ENCODE measurements at places on chromosomes 13 and 19.

- no peak for DNase-seq
Observed at GRCh38 chr19:17909003-17909732, 23.6 kb upstream of the CCDC124 start.

DNA sequence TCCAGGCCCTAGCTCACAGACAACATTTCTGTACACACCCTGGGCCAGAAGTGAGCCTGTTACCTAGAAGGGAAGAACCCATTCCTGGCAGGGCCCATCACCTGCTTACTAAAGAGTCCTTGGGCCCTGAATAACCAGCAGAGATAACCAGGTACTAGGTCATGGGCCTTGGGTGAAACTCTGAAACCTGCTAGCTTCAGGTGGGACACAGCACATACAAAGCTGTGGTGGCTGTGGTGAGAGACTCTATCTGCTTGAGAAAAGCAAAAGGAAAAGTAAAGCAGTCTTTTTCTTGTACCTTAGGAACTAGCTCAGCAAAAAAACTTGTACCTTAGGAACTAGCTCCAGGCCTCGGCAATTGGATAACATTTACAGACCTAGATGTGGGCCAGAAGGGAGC, 1895.9 kb upstream of the PCDH20 start:
- DNase-seq, result no peak

- DNase-seq, result no peak
Observed at GRCh38 chr19:47853003-47853402, 6.0 kb upstream of the TPRX2 start.

- DNase-seq, result no peak
Observed at GRCh38 chr19:19591133-19591825, 27.2 kb downstream of the PBX4 start.

- no peak for DNase-seq
Observed at GRCh38 chr19:34171539-34171876, 796 bp upstream of the LSM14A start.

- peak; percentile 30 for DNase-seq
Observed at GRCh38 chr13:36919171-36919832, 736 bp downstream of the SMAD9 start.

DNA sequence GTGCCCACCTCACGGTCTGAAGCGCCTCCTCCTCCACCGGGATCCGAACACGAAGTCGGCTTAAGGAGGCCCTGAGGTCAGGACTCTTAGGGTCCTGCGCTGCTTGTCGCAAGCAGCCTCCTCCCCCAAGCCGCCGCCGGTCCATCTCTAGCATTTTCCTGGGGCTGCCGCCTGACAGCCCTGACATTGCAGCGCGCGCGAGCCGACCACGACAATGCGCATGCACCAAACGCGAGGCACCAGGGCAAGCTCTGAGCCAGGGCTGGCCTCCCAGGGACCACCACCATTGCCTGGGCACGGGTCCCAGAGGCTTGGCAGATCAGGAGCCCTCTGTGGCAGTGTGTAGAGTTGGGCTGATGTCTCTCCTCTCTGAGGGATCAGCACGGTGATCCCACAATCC, 63.8 kb upstream of the ZNF420 start:
- DNase-seq, result no peak

- DNase-seq, result no peak
Observed at GRCh38 chr19:52689843-52690368, 44.9 kb downstream of the ZNF611 start.

DNA sequence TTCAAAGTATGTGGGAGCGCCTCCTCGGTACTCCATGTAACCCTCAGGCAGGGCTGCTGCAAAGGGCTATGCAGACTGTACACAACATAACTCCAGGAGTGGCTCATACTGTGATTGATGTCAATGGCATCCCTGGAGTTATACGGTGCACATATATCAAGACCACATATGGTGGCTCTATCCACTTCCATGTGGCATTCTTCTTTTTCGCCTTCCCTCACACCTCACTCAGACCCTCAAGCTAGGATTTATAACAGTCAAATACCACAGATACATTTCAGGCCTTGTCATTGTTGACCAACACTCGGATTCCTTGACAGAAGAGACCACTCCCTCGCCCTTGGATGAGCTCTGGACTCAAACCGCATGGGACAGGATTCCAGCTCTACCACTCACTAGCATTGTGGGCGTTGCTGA, 11.3 kb upstream of the UBL3 start:
- DNase-seq, result no peak

DNA sequence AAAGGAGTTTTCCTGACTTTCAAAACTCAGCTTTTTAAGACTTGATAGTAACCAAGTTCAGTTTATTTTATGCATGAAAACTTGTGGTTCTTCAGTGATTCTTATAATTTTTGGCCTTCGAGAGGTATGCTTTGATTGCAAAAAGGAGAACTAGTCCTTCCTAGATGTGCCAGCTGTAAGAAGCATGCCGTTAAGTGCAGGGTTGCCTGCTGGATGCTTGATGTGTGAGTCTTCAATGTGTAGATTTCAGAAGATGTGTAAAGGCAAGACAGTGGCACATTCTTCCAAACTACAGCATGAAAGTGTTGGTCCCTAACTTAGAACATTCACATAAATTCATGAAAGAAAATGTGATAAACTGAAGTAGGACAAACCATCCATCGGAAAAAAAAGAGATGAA, 532.5 kb downstream of the DCT start:
- no peak for DNase-seq

- DNase-seq, result peak; percentile 65
Observed at GRCh38 chr13:23969647-23970046, 72.3 kb upstream of the C1QTNF9B start.

DNA sequence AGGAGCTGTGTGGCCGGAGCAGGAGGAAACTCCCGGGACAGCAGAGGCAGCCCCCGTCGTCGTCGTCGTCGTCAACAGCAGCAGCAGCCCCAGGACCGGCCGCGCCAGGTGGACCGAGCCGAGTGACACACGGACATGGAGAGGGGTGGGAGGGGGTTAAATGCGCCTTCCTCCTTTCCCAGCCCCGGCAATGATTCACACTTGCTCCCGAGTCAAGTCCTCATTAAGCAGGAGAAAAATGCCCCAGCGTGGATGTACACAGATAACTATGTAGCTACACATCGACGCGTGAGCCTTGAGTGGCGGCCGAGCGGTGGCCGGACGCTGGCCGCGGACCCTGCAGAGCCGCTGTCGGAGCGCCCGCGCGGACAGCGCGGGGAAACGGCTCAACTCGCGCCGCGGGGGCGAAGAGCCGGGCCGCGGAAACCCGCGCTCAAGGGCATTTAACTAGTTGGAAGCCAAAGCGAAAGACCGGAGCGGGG, 645 bp downstream of the UBL3 start:
- peak; percentile 43 for DNase-seq

- DNase-seq, result no peak
Observed at GRCh38 chr19:55339889-55340783, 460 bp downstream of the KMT5C start.

DNA sequence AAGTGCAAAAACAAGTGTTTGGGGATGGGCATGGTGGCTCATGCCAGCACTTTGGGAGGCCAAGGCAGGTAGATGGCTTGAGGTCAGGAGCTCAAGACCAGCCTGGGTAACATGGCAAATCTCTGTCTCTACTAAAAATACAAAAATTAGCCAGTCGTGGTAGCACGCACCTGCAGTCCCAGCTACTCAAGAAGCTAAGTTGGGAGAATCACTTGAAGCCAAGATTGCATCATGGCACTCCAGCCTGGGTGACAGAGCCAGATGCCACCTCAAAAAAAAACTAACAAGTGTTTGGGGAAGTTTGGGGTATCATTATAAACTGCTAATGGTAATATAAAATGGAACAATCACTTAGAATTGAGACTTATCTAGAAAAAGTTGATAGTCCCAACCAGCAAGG, 24.6 kb downstream of the XPO4 start:
- DNase-seq, result no peak

DNA sequence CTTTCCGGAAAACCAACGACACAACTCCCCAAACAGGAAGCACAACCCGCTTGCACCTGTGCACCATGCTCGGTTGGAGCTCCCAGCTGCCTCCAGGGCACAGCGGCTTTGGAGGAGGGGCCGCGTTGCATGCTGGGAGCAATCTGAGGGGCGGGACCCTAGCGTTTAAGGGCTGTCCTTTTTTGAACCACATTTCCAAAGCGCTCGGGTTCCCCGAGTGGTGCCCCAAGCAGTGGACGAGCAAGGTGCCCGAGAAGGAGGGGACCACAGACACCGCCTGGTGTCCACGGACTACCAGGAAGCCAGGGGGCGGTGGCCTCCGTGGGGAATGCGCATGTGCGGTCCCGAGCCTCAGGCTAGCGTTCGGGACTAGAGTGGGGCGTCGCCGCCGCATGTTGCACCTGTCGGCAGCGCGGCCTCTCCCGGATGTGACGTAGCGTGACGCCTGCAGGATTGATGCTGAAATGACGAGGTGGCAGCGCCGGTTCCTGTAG, 11.9 kb upstream of the ZNF57 start:
- DNase-seq, result no peak
